Omental fat pad (tissue), 4 donors: ENCODE measurements at places on chromosomes 6 and 20. TPM values are rescaled to one million over a fixed set of nuclear protein-coding genes. Genes with fewer than 3 reads are reported as not detected.

PPP1R16B gene
- total RNA-seq: 16.3 TPM

MRAP2 gene
- total RNA-seq: 0.19 TPM

SIRPB2 gene
- total RNA-seq: 13.6 TPM

ZC2HC1B gene
- not detected for total RNA-seq

ANKRD6 gene
- 11.3 TPM for total RNA-seq

CTCFL gene
- not detected for total RNA-seq

MACROD2 gene
- 7.0 TPM for total RNA-seq

DNA sequence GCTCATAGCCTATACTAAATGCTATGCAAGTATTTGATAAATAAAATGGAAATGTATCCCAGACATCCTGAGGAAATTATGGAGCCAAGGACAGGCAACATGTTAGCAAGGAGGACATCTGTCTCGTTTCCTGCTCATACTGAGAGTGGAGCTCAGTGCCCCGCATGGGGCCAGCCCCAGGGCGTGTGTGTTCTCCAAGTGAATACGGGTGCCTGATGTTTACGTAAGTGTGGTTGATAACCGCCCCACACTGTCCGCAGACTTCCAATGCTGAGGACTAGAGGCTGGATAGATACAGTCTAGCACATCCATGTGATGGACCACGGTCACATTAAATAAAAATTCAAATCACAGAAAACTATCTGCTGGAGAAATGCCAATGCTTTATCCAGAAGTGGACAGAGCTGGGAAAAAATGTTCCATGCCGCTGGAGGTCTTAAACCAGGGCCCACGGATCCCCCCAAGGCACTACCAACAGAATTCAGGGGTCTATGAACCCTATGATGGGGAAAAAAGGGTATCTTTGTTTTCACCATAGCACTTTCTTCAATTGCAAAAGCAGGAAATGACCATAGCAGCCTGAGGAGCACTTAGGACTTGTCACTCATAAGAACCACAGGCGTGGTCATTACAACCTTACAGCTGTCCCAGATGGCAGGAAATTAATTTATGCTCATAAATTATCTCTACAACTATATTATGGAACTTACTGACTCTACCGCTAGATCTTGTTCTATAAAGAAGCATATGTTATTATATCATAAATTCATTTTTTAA lies 24.9 kb downstream of the TGM2 start:
- DNase-seq: no peak

- no peak for DNase-seq
These were observed 33.0 kb upstream of the HFE start for GRCh38 chr6:26053992-26054780.

DNA sequence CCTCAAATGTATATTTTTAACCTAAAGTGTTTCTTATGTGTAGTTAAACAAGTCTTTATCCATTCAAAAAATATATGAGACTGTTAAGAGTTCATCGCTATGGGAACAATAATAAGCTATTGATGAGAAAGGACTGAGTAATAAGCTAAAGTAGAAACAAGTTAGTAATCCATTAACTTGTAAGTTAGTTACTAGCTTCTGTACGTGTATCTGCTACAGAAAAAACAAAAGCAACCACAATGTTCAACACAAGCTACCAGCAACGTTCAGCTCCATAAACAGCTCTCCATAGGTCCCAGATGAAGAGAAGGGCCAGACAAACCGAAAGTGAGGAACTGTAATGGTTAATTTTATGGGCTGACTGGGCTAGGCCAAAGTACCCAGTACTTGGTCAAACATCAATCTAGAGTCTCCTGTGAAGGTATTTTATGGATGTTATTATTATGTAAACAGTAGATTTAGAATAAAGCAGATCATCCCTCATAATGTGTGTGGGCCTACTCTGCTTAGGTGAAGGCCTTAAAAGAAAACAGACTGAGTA lies 33.8 kb upstream of the FAM135A start:
- no peak for DNase-seq

DNA sequence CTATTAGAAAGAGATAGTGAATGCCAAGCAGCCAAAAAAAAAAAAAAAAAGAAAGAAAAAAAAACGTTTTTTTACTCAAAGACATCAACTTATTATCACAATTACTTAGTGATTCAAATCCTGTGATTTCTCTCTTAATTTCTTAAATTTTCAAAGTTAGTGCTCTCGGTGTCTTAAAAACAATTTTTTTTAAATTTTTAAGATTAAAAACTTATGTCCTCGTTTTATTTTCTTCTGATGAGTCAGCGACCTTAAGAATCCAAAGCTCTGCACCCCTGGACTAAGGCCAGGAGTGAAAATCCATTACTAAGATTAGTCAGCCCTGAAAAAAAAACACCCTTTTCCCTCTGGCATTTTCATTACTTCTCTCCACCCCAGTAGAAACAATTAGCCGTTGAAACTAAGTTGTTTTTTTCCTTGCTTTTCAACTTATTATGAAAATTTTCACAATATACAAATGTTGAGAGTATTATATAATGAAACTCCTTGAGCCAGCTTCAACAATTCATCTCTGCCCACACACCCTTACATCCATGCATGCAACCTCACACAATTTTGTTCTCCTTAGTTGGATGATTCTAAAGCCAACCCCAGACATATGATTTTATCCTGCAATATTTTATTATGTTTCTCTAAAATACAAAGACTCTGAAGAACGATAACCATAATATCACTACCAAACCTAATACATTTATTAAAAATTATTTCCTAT lies 85.6 kb upstream of the CARMIL1 start:
- DNase-seq: no peak

DNA sequence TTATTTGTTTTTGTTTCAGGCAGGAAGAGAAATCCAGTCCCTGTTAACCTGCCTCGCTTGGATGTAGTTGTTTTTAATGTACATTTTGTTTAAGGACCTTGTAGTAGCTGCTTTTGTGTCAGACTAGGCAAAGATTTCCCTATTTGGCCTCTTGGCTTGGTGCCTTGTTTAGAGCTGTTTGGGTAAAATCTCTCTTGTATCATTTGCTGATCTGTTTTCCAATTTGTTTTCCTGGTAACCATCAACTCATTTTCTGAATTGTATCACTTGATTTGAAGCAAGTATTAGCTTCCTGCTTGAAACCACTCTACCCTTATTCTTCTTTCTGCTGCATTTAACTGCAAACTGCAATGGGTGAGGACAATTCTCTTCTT lies 160.7 kb downstream of the ZFAND3 start:
- DNase-seq: no peak

DNA sequence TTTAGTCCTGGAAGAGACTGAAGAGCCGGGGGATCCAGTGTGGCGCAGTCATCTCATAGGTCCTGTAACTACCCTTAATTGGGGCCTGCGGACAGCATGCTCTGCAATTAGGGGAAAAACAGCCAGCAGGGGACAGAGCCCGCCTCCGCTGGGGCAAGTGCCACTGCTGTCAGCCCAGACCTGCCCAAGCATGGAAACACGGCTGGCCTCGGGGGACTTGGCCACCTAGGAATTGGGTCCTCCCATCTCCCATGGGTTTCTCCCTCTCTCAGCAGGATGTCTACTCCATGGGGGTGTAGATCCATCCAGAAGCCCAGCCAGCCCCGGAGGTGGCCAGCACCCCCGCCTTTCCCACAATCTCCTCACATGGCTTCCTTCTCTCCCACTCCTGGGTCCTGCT lies 3.6 kb downstream of the GHRH start:
- DNase-seq: no peak

DNA sequence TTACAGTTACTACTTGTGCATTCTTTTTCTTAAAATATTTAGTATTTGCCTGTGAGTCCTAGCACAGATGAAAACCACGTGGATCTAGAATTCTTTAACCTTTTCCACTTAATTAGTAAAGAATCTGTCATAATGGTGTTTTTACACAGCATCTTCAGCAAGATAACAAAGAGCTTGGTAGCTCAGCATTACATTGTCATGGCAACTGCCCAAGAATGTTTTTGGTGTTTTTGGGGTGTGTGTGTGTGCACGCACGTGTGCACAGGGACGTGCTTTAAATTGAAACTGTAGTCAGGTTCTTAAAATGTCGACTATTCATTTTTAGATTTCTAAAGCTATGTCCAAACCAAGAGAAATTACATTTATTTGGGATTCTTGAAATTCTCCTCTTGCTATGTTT lies 108.0 kb downstream of the FIG4 start:
- DNase-seq: no peak

GRCh38 chr20:3111507-3111906 lies 27.0 kb upstream of the AVP start:
- DNase-seq: no peak

DNA sequence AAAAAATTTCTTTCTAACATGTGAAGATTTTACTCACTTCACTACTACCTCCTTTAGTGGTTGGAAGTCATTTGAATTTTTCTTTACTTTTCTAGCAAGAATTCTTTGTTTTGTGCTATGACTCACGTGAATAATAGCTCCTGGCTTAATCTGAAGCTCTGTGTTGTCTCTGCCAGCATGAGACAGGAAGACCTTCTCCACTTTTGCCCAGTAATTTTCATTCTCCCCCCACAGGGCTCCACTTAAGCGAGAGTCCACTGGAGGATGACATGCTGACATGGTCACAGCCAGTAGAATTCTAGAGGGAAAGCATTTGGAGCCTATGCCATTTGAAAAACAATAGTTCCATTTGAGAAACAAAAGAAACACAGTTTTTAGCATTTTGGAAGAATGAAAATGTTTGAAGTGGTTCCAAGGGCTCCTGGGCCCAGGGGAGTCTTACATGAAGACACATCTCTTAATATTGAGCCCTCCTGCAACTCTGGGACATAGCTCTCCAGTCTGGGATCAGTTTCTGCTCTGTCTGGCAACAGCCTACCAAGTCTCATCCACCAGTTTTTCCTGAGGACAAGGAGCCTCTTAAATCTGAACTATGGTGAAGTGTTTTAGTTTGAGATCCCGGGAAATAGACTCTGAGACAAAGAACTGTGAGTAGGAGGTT lies 231.4 kb downstream of the PAX1 start:
- DNase-seq: no peak

DNA sequence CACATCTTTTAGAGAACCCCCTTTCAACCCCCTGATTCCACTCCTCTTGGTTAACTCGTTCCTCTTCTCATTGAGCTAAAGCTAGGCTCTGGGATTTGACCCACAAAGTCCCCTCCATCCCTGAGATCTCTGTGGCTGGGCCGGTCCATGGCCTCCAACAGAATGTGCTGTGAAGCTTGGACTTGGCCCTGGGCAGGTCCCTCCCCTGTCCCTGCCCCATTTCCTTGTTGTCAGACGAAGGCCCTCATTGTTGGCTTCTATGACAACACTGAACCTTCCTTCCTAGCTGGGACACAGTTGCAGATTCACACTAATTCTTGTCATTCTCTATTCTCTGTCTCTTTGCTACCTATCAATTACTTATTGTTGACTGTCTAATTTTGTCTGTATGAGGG lies 156.1 kb downstream of the SYCP2 start:
- no peak for DNase-seq

- no peak for DNase-seq
These were observed 60.1 kb downstream of the DAAM2 start for GRCh38 chr6:39852324-39852723.

DNA sequence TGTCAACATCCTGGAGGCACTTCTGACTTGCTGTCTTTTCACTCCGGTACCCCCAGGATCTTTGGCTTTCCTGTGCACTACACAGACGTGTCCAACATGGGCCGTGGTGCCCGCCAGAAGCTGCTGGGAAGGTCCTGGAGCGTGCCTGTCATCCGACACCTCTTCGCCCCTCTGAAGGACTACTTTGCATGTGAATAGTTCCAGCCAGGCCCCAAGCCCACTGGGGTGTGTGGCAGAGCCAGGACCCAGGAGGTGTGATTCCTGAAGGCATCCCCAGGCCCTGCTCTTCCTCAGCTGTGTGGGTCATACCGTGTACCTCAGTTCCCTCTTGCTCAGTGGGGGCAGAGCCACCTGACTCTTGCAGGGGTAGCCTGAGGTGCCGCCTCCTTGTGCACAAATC lies 12.0 kb upstream of the MAPRE1 start:
- DNase-seq: no peak

DNA sequence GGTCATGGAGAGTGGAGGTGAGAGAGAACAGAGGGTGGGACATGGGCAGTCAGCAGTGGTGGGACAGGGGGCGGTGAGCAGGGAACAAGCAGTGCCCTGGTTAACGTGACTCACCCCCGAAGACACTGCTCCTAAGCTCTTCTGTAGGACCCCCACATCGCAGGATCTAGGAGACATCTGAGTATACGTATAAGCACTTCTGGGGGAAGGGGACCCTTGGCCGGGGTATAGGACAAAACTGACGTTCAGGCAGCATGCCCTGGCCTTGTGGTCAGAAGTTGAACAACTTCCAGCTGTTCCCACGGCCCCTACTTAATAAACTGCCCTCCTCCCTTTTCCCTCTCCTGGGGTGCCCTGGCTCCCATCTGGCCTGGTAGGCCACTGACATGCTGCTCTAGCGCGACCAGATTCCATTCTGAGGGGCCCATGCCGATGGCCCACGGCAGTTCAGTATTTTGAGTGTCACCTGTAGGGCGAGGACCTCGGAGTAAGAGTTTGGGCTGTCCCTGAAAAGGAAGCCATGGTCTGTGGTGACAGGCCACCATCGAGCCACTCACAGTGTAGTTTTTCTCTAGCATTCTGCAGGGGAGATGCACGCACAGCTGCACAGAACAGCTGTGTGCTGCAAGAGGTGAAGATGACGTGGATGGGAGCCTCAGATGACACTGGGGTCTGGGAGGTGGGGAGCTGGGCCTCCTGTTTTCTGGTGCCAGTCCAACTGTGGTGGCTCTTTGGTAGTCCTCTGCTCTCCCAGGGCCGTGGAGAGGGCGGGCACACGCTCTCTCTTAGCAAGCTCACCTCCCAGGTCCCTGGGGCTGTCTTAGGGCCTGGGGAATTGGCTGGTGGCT lies 38.4 kb downstream of the PPP1R3G start:
- DNase-seq: no peak

DNA sequence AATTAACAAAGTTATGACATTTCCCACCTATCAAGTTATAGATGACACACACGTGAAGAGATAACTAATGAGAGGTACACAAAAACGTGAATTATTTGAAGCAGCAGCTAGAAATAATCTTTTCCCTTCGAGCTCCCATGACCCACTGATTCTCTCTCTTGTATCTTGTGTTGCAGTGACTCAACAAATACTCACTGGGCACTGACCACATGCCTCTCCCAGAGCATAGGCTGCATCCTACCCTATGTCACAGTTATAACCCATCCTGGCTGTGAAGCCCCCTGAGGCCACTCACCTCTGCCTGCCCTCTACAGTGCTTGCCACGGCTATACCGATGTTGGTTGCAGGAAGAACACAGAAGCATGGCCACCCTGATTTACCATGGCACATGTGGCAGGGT lies 91.8 kb downstream of the INSM1 start:
- DNase-seq: no peak
